Activated CD4-positive, alpha-beta T cell treated with anti-CD3 and anti-CD28 coated beads for 36 hours (primary cell): ENCODE measurements at places on chromosomes 2 and 18.

DNA sequence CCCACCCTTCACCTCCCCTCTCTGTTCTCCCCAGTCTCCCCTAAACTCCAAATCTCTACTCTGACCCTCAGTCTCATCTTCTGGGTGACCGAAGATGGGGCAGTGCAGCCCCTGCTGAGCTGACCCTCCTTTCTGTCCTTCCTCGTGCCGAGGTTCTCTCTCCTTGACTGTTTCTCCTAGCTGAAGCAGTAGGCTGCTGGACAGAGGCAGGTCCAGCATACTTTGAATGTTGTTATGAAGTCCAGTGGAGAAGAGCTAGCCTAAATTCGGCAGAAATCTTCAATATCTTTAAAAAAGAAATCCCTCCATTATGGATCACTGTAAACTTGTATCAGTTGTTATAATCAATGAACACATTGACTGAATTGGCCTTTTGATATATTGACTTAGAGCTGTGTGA, 63.2 kb downstream of the RRM2 start:
- DNase-seq = no peak

DNA sequence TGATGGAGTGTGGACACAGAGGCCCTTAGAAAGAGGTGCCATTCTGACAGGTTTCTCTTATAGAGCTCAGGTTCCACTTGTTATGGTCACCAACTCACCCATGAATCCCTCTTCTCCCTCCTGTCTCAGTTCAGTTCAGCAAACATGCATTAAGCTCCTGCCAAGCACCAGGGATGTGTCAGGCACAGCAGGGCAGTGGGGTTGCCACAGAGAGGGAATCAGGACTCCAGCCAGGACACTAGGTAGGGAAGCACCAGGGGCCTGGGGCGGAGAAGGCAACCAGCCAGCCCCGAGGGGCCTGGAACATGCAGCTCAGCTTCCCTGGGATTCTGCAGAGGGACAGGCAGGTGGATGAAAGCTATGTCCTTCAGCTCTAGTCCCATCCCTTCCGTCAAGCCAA, 44.6 kb downstream of the TOGARAM2 start:
- DNase-seq = no peak

DNA sequence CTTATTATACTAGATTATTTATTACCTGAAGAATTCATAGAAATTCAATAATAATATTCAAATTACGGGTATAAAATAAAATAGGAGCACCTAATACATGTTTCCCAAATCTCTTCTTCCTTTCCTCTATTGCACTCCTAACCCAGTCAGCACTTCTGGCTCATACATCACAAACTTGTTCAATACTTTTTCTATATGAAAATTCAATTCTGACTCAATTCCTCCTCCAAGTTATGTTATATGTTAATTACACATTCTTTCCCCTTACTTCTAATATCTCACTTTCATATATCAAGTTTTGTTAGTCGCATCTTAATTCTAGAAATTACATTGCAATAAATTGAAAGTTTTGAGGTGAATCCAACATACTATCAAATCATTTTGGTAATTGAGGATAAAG, 17.9 kb upstream of the COL3A1 start:
- no peak for DNase-seq

- no peak for DNase-seq
Measured at GRCh38 chr2:200627110-200627770, 41.4 kb downstream of the AOX1 start.

GRCh38 chr2:226475650-226476049, 324.0 kb downstream of the IRS1 start:
- DNase-seq = no peak

GRCh38 chr2:10980886-10981425, 69.2 kb downstream of the KCNF1 start:
- DNase-seq = no peak

GRCh38 chr2:147083664-147084063, 761.2 kb upstream of the ACVR2A start:
- no peak for DNase-seq

DNA sequence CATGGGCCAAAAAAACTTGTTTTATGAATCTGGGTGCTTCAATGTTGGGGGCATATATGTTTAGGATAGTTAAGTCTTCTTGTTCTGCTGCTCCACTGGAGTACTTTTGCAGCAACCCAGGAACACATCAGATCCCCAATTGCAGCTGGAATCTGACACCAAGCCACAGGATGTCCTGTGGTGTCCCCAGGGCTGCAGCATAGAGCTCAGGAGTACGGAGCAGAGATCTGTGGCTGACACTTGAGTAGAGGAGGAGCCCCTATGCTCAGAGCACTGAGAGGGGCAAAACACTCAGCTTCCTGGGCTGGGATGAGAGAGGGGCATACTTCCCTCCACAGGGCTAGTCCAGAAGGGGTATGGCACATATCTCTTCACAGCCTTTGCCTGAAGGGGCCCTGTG, 138.9 kb upstream of the ERBB4 start:
- DNase-seq = no peak

DNA sequence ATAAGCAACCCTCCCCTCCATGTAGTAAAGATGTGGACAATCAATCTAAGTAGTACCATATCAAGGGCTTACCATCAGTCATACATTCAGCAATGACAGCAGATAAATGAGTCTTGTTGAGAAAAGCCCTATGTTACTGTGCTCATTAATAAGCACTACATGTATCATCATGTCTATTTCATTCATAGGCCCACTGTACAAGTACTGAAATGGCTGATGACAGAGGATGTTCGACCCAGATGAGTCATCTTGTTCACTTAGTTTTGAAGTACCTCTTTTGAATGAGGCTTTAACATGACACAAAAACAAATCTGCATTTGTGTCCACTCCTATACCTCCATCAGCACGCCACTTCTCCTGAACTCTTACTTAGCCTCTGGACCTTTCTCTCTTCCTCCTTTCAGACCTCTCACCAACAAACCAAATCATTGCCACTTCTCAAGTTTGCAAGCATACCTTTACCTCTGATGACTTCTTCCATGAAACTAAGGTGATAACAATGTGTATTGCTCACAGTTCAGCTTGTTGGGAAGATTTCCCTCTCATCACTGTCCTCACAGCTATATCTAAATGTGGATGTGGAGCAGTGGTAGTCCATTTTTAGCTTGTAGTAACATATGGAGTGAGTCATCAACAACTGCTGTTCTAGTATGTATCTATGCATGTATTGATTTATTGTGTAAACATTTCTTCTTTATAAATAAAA, 921.0 kb upstream of the SLC39A10 start:
- DNase-seq = no peak

DNA sequence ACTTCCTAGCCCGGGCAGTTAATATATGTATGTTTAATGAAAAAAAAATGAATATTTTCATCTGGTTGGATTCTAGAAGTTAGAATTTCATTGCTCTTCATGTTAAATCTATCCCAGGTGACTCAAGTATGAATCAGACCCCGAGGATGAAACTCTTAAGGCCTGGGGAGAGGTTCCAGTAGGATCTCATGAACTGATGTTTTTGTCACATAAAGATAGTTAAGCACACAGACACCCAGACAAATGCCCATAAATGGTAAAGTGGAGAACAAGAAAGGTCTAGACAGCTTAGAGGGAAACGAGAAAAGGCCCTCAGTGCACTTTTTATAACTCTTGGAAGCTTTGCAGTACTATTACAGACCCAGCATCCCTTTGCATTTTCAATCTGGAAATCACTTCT, 114.1 kb downstream of the RIF1 start:
- DNase-seq = no peak

GRCh38 chr2:50438259-50438658, 593.7 kb downstream of the NRXN1 start:
- DNase-seq = no peak

- DNase-seq = no peak
Measured at GRCh38 chr2:47346638-47347037, 56.3 kb upstream of the MSH2 start.

- DNase-seq = no peak
Measured at GRCh38 chr2:223086370-223086981, 34.5 kb downstream of the KCNE4 start.

- DNase-seq = no peak
Measured at GRCh38 chr2:202717598-202718310, 83.0 kb downstream of the FAM117B start.

DNA sequence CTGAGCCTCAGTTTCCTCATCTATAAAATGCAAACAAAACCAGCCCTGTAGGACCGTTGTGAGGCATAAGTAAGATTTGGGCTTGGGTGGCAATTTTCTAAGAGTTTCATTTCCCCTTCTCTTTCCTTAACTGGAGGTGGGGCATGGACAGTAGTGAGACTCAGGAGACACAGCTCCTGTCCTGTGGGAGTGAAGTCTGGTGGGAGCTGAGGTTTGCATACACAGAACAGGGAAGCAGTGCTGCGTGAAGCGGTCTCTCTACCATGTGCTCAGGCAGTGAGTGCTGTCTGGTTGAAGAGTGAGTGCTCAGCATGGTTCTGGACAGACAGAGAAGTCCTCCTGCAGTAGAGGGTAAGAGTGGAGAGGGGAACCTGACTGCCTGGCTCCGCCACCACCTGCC, 62.3 kb upstream of the MCFD2 start:
- no peak for DNase-seq

GRCh38 chr2:170533156-170533555, 182.0 kb upstream of the SP5 start:
- no peak for DNase-seq

- DNase-seq = no peak
Measured at GRCh38 chr18:54378057-54378456, 20.4 kb downstream of the C18orf54 start.

DNA sequence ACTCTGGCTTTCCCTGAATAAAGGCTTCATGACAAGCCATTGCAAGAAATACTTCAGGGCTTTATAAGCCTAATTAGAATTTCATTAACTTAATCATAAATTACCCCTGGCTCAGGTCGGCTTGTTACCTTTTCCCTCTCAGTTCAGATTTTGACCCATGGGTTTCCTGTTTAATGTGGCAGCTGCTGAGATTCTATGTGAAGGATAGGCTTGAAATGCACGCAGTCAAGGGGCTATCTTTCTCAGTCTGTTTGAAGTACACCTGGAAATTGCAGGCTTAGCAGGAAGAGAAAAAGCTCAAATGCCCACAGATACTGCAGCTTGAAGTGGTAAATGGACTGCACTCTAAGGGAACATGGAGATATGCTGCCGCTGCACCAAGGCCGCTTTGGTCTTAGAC, 49.4 kb downstream of the CAVIN2 start:
- DNase-seq = no peak

GRCh38 chr18:13653746-13654433, 72.5 kb downstream of the FAM210A start:
- DNase-seq = no peak

DNA sequence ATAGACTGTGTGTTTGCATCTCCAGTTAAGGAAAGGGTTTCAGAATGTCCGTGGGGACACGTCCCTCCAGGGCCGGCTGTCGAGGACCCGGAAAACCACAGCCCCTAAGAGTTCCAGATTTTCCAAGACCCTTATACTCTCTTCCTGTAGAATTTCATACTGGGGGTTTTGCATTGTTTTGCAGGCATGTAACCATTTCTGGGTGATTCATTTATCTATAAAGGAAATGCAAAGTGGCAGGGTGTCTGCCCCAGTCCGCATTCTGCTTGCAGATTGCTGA, 8.5 kb downstream of the SP9 start:
- DNase-seq = no peak

DNA sequence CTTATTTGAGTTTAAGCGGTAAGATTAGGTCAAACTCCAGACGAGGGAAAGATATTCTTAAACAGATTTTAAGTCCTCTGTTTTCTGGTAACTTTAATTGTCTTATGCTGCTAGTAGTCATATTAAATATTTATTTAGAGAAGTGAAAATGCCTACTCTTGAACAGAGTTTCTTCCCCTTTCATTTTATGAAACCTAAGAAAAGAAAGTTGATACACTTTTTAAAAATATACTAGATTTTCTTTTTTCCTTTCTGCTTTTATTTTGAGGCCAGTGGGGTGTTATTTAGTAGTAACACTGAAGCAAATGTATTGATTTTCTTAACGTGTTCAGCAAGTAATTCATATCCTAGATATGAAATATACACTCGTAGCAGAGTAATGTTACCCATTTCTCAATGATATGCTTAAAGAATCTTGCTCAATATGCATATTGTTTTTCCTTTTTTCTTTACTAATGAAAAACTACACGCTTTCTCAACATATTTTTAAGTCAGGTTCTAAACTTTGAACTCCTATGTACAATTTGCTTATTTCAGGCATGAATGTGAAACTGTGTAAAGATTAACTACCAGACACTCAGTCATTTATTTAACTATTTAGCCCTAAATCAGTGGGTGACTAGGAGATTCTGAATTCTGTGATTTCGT, 691 bp downstream of the KYNU start:
- no peak for DNase-seq

GRCh38 chr2:218091746-218092145, 22.7 kb downstream of the RUFY4 start:
- no peak for DNase-seq

GRCh38 chr2:217838409-217838831, 164.4 kb downstream of the TNS1 start:
- DNase-seq = no peak

GRCh38 chr2:9941196-9941995, 10.1 kb upstream of the GRHL1 start:
- no peak for DNase-seq

DNA sequence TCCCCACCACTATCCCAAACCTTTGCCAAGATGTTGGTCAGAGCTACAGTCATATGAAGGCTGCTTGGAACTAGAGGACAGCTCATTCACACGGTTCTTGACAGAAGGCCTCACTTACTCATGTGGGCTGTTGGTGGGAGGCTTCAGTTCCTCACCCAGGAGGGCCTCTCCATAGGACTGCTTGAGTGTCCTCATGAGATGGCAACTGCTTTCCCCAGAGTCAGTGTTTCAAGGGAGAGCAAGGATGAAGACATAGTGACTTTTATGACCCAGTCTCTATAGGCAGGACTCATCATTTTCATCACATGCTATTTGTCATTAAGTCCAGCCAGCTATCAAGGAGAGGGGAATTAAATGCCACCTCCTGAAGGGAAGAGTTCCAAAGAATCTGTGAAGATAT, 33.4 kb upstream of the OLA1 start:
- DNase-seq = no peak
